ENCODE measurements at places on chromosomes 4 and X.

GRCh38 chrX:70176938-70177533 is at the start of gene DGAT2L6:
Gene DGAT2L6 (plus strand): TSS chrX:70177483. CDS start chrX:70177583, 100 bp downstream.
- no peak for DNase-seq

GRCh38 chr4:102139132-102139573 is 206.1 kb downstream of the SLC39A8 start:
- no peak for DNase-seq

- no peak for DNase-seq
Observed at GRCh38 chr4:61853041-61853440, 652.9 kb downstream of the ADGRL3 start.

- no peak for DNase-seq
Observed at GRCh38 chrX:118637997-118638396, 89.4 kb upstream of the IL13RA1 start.

- no peak for DNase-seq
Observed at GRCh38 chrX:83510510-83511062, 2.5 kb downstream of the POU3F4 start.

GRCh38 chr4:41838590-41838989 is 90.1 kb upstream of the PHOX2B start:
- DNase-seq: no peak

- DNase-seq: no peak
Observed at GRCh38 chr4:85955620-85956292, 404.1 kb downstream of the MAPK10 start.

- DNase-seq: no peak
Observed at GRCh38 chr4:153472122-153473037, 6.2 kb downstream of the TMEM131L start.

GRCh38 chr4:31649878-31650277 is 929.7 kb downstream of the PCDH7 start:
- no peak for DNase-seq

DNA sequence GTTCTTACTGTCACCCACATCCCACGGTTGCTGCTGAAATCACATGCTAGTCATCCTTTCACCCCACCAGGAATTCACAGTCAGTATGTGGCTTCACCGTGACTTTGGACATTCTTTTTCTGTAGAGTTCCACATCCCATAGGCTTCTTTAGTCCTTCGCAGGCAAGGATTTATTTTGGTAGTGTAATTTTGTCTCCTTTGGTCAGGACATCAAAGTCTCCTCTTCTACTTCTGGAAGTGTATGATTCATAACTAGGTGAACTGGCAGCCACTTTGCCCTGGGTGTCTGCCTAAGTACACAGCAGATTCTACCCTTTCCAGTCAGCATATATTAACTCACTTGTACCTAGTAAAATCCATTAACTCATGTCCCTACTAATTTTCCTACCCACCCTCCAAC is 38.3 kb upstream of the MMAA start:
- DNase-seq: no peak

DNA sequence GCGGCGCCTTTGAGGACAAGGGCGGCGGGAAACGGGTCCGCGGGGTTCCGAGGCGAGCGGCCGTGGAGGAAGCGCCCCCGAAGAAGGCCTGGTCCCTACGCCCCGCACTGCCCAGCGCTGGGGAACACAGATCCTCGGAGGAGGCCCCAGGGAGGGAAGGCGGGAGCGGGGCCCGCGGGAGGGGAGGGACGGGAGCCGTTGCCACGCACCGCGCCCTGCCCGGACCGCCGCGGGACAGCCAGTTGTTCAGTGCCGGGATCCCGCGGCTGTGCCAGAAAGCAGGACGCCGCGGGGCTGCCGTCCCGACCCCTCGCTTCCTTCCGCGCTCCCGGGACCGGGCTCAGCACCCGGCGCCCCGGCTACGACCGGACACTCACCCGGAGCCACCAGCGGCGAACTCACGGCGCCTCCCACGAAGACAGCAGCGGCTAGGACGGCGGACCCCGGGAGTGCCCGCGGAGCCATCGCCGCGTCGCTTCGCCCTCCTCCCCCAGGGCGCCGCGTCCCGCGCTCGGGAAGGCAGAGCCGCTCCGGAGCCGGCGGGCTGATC is 278 bp downstream of the RELL1 start:
- no peak for DNase-seq

GRCh38 chr4:88991746-88992145 is 65.2 kb downstream of the FAM13A start:
- DNase-seq: no peak

- no peak for DNase-seq
Observed at GRCh38 chr4:7134737-7135388, 57.5 kb upstream of the SORCS2 start.

DNA sequence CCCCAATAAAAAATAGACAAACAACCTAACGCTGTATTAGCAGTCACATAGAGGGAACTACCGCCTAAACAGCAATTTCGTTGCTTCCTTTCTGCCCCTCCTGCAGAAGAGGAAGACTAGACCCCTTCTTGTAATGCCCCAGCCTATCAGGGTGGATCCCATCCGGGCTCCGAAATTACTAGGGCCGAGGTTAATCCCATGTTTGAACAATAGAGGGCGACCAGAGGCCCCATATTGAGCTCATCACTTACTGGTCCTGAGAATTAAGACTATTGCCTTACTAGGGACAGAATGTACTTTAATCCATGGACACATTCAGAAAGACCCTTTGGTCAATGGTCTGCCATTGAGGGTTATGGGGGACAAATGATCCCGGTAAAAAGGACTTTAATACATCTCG is 11.8 kb upstream of the ZNF630 start:
- peak; percentile 10 for DNase-seq

DNA sequence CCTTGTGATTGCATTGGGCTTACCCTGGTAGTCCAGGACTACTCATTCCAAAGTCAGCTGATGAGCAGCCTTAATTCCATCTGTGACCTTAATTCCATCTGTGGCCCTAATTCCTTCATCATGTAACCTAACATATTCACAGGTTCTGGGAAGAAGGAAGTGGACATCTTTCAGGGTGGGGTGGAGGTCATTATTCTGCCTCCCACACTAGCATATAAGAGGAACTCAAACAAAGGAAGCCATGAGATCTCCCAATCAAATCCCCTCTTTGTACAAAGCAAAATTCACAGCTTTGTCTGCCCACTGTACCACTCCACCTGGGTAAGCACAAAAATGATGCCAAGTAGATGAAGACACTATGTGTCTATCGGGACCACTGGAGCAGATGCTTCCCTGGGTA is 87.3 kb downstream of the SLC2A9 start:
- DNase-seq: no peak

GRCh38 chrX:8849458-8849857 is 48.3 kb upstream of the FAM9A start:
- DNase-seq: no peak

DNA sequence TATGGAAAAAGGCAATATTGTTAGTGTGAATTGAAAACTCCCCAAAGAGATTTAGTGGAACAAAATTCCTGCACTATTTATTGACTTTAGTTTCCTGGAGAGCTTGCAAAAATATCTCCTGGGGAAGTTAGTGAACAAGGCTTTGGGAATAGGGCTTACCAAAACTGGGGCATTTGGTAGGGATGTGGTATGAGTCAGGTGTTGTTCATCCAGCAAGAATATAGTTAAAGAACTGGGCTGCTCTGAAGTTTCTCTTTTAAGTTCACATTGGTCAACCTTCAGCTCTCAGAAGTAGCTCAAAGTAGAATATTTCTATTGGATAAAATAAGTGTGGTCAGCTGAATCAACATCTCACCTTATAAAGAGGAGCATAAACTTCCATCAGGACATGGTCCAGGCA is 185.0 kb downstream of the CPE start:
- DNase-seq: no peak

- no peak for DNase-seq
Observed at GRCh38 chrX:43505769-43506168, 150.3 kb upstream of the MAOA start.

GRCh38 chr4:179855469-179855868 is 2387.7 kb upstream of the TENM3 start:
- no peak for DNase-seq

DNA sequence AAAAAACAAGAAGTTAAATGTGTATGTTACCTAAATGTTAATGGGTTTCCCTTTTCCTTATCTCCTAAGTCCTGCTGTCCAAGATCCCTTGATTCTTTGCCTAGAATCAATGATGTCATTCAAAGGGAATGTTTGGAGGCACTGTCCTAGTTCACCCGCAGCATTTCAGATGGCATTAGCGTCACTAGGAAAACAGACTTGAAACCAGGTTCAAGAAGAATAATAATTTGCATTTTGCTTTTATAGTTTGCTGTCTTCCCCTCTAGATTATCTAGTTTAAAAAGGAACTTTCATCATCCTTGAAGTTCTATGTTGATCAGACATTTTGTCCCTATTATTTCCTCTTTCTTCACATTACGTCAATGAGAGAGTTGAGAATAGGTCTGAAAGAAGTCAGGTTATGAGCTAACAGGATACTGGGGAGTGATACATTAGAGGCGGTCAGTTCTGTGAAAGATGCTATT is 234.1 kb upstream of the PGRMC2 start:
- DNase-seq: no peak

GRCh38 chr4:64774626-64775025 is 365.4 kb upstream of the TECRL start:
- DNase-seq: no peak

DNA sequence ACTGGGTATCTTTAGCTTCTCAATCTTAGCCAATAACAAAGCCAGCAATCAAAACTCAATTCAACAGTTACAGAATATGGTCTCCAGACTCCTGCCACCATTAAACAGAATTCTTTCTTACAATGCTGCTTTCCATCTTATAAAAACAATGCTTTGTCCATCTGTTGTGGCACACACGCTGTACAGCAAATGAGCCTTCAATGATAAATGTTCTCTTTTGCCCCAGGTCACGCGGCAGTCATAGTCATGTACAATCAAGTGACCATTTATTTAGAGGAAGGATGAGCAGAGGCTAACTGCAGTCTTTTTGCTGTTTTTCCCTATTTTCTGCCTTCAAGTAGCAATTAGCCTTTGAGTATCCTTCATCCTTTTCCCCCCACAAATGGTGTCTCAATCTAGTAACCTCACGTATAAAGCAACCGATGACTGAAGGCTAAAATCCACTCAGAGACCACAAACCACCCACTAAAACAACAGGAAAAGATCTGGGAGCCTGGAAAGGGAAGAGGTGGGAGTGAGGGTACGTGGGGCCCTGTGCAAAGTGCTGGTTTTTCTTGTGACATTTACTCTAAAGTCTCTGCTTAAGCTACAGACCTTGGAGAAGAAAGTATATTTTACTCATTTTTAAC is 24.4 kb downstream of the TRIM2 start:
- DNase-seq: no peak

DNA sequence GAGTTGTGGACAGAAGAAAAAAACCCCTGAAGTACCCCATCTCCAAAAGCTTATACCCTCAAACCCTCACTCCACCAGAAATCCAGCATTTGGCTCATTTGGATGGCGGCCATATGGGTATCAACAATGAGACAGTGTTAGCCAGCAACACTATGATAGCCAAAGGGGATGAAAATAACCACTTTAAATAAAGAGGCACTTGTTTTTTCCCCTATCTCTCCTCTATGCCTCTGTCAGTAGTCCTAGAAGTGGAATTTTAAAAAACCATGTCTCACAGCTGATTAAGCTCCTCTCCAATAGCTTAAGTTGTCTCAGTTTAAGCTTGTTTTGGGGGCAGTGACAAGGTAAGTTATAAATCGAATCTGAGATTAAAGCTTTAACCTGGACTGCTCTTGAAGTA is 124.0 kb downstream of the MOSPD2 start:
- no peak for DNase-seq

DNA sequence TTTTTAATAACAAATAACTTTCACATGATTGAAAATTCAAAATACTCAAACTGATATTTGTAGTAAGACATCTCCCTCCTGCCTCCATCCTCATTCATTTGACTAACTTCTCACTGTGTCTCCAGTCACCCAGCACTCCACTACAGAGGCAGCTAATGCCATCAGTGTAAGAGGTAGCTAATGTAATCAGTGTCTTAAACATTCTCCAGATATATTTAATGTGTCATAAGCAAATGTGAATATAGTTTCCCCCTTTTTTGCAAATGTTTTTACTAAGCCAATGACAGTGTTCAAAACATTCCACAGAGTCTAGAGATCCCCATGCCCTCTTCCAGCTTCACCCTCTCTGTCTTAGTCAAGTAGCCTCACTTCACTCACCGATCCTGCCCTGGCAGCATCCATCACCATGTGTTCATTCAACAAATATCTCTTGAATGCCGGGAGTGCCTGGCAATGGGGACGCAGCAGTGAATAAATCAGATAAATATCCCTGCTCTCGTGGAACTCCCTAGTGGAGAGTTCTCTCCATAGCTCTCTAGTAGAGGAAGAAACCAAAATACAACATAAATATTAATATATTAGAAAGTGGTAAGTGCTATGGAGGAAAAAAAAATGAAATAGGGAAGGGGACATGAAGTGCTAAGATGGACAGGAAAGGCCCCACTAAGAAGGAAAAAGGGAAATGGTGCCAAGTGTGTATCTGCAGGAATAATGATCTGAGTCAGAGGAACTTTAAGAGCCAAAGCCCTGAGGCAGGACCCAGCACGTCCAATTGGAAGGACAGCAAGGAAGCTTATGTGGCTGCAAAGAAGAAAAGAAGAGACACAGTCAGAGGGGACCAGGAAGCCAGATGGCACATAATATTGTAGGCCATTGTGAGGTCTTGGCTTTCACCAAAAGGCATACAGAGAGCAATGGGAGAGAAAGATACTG is 18.7 kb downstream of the SCFD2 start:
- DNase-seq: no peak

DNA sequence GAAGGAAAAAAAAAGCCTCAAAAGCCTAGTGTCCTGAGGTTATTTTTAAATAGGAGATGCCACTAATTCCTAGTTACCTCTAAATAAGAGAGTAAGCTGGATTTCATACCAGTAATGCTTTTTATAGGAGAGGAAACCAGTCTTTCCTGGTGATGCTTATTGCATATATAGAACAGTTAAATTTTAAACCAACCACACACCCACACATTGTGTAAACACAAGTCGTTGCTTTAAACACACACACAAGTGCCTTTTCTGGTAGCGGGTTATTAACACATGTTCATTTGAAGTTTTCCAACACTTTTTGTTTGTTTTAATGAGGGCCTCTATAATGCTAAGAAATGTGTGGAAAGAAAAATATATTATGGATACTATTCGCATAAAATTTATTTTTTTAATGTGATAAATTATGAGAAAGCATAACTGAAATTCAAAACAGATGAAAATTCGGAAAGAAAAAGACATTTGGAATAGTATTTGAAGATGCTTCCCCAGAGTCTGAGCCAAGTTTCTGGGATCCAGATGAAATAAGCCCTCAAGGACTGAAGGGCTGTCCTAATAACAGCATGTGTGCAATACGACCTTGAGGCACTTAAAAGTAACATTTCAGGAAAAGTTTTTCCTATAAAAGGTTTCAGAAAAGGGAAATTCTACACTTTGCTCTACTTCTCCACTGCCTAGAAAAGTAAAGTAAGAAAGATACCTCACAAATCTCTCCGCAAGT is 2.0 kb downstream of the ANTXR2 start:
- DNase-seq: no peak

GRCh38 chrX:17741123-17741511 is 3.8 kb downstream of the SCML1 start:
- no peak for DNase-seq

GRCh38 chr4:16129336-16129735 is 45.5 kb upstream of the PROM1 start:
- no peak for DNase-seq

GRCh38 chr4:151753056-151753455 is 7.8 kb downstream of the GATB start:
- DNase-seq: no peak

- no peak for DNase-seq
Observed at GRCh38 chr4:2807571-2807970, 14.7 kb downstream of the SH3BP2 start.

All from GM19239 (cell line).